ENCODE measurements at places on chromosomes 4 and X.

- no peak for DNase-seq
Measured at GRCh38 chrX:42028109-42028508, 104.8 kb upstream of the CASK start.

DNA sequence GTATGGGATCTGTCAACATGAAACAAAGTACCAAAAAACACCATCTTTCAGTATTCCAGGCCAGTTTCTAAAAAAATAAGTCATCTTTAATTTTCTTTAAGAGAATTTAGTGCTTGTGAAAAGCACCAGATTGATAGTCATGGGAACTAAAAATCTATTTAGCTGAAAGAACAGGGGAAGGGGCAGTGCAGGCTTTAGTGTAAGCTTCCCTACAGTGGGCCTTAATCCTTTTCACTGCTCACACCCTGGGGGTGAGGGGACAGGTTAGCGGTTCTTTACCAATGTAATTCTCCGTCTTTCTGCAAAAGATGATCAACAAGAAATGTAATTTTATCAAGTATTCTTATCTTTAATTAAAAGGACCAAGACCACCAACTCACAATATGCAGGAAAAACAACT lies 47.1 kb downstream of the CHIC2 start:
- no peak for DNase-seq

DNA sequence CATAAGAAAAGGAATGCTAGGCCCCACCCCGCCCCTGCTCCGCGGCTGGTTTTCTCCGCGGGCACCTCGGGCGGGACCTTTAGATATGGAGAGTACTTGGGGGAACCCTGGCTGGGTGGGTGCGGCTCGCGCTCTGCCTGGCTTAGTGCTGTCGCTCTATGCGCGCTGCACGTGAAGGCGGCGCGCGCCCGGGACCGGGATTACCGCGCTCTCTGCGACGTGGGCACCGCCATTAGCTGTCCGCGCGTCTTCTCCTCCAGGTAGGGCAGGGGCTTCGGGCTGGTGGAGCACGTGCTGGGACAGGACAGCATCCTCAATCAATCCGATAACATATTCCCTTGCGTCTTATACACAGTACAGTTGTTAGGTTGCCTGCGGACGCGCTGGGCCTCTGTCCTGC lies 56.0 kb downstream of the MAGEB10 start:
- no peak for DNase-seq

DNA sequence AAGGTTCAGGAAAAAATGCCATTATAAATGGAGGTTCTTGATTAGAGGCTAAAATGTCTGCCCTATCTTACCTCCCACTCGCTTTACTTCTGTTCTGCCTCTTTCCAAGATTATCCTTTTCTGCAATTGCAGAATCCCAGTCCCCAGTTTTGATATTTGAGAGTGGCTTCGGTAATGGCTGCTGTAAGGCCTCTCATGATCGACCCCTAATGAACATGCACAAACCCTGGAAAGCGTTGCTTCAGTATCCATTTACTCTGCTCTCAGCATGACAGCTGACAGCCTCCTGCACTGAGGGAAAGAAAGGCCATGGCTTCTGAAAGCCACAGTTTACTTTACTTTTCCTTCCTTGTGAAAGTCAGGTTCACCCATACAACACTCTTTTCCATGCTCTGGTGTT lies 325.4 kb upstream of the GALNT7 start:
- DNase-seq, result no peak

DNA sequence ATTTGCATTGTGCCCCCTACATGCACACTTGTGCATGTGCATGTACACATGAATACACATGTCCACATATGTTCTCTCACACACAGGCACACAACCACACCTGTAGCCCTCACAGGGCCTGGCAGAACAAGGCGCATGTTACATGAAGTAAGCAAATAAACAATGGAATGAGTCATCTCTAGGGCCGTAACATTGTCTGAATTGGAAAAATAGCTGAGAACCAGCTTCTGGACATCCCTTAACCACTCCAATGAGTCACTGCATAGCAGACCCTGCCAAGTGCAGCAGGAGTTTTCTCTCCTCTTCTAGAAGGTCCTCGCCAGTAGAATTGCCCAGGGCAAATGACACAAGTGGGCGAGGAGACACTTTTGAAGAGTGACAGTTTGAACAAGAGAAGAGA lies 66.1 kb downstream of the MAGEA10 start:
- no peak for DNase-seq

GRCh38 chrX:133588827-133589226 lies 173.5 kb upstream of the GPC4 start:
- DNase-seq, result no peak

DNA sequence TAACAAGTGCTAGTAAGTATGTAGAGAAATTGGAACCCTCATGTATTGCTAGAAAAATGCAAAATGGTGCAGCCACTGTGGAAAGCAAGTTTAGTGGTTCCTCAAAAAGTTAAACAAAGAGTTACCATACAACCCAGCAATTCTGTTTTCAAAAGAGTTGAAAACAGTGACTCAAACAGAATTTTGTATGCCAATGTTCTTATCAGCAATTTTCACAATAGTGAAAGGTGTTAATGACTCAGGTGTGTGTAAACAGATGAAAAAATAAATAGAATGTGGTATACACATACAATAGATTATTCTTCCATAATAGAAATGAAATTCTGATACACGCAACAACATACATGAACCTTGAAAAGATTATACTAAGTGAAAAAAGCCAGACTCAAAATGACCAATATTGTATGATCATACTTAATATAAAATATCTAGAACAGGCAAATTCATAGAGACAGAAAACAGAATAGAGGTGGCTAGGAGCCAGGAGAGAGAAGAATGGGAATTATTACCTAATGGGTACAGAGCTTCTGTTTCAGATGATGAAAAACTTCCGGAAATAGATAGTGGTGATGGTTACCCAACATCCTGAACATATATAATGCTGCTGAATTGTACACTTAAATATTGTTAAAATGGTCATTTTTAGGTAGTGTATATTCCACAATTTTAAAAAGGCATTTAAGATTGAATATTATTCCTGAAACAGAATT lies 51.6 kb downstream of the WDFY3 start:
- DNase-seq, result no peak

DNA sequence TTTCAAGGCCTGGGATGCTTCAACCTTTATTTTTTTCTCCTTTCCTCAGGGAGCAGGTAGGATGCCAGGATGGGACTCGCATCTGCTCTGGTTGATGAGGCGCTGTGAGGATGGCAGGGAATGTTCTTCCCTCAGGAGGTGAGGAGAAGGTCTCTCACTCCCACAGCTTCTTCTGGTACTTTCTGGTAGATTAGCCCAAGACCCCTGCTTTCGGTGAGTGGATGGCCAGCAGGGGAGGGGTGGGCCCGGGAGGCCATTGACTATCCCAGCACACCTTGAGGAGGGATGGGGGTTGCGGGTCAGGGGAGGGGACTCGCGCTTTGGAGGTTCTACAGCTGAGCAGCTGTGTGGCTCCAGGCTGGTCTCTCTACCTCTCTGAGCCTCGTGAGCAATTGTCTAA lies 14.8 kb downstream of the CYTL1 start:
- DNase-seq, result no peak

Data from left lung (tissue), 14 donors.